Stimulated activated CD8-positive, alpha-beta memory T cell treated with anti-CD3 and anti-CD28 coated beads, Interleukin-15, amount 100 ng/mL, for 1 hour (primary cell): ENCODE measurements at places on chromosomes 2 and 18.

DNA sequence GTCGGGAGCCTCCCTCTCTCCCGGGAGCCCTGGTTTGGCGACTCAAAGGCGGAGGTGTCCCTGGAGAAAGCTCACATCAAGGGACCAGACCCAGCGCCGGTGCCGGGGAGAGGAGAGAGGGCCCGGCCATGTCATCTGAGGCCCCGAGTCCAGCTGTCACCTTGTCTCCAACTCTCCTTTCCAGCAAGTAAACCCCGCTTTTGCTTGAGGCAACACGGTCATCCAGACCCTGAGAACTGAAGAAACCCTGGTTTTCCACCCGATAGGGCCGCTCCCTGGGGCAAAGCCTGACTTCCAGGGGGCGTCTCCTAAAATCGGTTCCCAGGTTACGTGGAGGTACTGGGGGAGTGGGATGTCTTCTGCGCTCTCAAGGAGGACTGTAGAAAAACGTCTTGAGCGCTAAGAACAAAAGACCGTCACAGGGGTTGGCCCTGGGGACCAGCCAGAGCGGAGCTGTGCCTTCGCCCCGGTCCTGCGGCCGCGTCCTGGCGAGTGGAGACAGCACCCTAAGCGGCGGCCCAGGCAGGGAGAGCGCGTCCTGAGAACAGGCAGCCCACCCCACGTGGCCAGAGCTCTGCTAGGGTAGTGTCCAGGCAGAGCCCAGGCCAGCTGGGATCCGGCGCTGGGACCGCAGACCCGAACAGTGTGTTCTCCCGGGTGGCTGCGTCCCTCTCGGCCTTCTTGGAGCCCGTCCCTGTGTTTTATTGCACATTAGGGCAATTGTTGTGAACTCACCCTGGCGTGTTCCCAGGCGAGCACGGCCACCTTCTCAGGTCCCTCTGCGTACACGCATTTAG lies 55.7 kb downstream of the TMEM18 start:
- DNase-seq = no peak

DNA sequence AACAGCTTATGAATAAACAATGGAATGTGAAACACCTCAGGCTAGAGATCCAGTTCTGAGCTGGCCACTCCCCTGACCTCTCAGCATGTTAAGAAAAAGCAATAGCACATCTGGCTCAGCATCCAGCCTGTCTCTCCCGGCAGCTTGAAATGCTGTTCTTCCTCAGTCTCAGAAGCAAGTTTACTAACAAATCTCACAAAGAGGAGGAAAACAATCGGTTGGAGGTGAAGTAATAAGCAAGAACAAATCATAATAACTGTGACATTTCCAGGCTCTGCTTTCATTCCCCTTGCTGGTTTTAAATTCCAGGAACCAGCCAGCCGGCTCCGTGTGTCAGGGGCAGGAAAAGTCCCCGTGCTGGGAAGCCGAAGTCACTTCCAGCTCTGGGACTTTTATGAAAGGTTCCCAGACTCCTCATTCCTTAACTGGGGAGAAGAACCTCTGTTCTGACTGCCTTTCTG lies 133.9 kb upstream of the ARL4C start:
- no peak for DNase-seq

DNA sequence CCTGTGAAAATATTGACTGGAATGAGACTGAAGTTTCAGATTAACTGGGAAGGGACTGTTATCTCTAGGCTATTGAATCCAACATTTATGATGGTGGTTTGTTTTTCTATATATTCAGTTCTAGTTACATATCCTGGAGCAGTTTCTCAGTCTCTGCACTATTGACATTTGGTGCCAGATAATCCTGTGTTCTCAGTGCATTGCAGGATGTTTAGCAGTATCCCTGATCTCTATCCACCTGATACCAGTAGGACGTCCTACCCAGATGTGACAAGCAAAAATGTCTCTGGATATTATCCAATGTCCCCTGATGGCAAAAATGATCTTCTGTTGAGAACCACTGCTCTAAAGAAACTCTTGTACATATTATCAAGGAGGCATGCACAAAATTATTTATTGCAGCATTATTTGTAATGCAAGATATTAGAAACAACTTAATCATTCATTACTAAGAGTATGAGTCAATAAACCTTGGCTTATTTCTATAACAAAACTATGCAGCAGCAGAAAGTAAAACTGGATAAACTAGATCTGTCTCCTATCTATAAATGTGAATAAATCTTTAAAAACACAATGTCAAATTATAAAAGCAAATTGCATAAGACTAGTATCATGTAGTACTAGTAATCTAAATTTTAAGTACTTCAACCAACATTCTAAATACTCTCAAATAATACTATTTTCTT lies 369.3 kb upstream of the RND3 start:
- DNase-seq = no peak

- DNase-seq = no peak
These were observed 84.4 kb downstream of the TPGS2 start for GRCh38 chr18:36744261-36744876.

GRCh38 chr2:49943944-49944778 lies 789.8 kb upstream of the FSHR start:
- no peak for DNase-seq

- no peak for DNase-seq
These were observed 10.2 kb downstream of the RAB10 start for GRCh38 chr2:26043862-26044696.
